ENCODE measurements at places on chromosomes 6 and 20.

DNA sequence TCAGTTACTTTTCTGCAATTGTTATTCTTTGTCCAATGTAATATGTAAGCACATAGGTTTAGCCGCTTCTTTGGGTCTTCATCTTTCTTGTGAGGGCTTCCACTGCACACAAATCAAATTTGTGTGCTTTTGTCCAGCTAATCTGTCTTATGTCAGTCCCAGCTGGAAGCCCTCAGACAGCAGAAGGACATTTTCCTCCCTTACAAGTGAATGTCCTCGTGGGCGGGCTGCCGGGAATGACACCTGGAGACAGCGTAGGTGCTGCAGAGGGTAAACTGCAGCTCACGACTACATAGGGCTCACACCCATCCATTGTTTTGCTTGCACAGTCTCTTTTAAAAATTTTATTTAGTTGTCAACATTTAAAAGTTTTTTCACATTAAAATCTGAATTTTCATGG lies 24.6 kb upstream of the PPP1R14C start:
- DNase-seq = no peak

- no peak for DNase-seq
Observed at GRCh38 chr6:55568808-55569439, 10.1 kb downstream of the HMGCLL1 start.

DNA sequence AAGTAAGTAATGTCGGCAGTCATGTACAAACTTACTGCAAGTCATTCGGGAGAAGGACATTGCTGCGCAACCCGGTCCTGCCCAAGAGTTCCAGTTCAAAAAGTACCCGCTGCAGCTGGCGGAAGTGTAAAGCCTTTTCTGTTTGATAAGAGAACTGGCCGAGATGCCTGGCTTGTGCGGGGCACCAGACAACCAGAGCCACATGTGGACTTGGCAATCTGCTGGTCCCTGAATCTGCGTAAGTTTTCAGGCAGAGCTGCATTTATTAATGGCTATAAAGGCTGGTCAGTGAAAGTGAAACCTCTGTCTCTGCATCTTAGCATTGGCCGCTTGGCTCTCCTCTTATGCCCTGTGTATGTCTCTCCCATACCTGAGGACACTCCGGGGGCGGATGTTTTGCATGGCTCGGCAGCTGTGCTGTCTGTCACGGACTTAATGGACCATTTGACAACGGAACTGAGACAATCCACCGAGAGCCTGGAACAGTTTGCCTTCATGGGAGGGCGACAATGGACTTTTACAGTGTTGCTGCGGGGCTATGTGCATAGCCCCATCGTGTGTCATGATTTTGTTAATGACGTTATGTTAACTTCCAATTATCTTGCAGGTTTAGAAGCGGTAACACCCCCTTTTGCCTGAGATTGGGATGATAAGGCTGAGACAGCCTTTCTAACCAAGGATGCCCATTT lies 19.8 kb upstream of the RGS17 start:
- DNase-seq = no peak

- no peak for DNase-seq
Observed at GRCh38 chr6:34904990-34905613, 16.0 kb downstream of the ANKS1A start.

DNA sequence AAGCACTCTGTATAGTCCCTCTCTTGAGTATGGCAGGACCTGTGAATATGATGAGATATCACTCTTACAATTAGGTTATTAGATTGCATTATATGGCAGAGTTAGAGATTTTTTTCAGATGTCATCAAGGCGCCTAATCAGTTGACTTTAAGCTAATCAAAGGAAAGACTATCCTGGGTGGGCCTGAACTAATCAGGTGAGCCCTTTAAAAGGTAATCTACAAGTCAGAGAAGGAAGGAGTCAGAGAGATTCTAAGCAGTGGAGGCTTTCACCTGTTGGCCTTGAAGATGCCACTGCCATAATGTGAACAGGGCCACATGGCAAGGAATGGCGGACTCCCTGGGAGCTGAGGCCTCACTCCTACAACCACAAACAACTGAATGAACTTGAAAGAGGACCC lies 151.5 kb downstream of the BFSP1 start:
- no peak for DNase-seq

- DNase-seq = no peak
Observed at GRCh38 chr20:57220337-57221145, 45.9 kb downstream of the BMP7 start.

- no peak for DNase-seq
Observed at GRCh38 chr6:34530753-34531365, 25.3 kb downstream of the SPDEF start.

GRCh38 chr6:32774426-32774825 lies 11.1 kb upstream of the HLA-DQB2 start:
- DNase-seq = no peak

DNA sequence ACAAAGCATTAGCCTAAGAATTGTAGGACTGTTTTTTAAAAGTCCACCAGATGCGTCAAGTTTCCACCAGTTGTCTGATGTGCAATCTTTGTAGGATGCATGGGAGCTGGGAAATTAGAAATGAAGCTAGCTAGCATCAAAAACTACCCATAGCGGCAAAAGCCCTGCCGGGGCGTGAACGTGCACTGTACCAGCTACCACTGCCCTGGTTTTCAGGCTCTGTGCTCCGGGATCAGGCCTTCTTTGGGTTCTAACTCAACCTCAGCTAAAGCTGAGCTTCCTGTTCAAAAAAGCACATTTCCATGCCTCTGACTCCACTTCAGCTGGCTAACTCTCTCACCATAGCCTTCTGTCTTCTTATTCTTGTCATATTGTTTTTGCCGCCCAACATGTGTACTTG lies 26.9 kb upstream of the FUCA2 start:
- peak; percentile 10 for DNase-seq

DNA sequence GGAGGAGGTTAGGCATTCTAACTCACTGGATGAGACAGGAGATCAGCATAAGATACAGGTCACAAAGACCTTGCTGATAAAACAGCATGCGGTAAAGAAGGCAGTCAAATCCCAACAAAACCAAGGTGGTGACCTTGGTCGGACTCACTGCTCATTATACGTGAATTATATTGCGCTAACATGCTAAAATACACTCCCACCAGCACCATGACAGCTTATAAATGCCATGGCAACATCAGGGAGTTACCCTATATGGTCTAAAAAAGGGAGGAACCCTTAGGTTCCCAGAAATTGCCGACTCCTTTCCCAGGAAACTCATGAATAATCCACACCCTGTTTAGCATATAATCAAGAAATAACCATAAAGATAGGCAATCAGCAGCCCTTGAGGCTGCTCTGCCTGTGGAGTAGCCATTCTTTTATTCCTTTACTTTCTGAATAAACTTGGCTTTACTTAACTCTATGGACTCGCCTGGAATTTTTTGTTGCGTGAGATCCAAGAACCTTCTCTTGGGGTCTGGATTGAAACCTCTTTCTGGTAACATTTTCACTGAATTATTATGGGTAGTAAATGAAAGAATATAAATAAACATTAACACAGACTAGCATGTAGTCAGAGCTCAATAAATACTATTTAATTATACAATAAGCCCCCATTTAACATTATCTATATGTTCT lies 3.0 kb upstream of the LAMA4 start:
- no peak for DNase-seq

DNA sequence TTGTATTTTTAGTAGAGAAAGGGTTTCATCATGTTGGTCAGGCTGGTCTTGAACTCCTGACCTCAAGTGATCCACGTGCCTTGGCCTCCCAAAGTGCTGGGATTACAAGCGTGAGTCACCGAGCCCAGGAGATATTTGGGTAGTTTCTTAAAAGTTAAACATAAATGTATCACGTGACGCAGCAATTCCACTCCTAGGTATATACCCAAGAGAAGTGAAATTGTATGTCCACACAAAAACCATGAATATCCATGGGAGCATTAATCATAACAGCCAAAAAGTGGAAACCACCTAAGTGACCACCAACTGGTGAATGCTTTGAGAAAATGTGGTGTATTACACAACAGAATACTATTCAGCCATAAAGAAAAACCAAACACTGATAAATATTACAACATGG lies 164.8 kb downstream of the MRPL14 start:
- DNase-seq = no peak
